NCI-H2081 treated with DMSO at 0.1 percent for 48 hours (cell line): ENCODE measurements at places on chromosomes 2 and 18.

GRCh38 chr2:170886386-170886785, 42.7 kb upstream of the GORASP2 start:
- no peak for DNase-seq

DNA sequence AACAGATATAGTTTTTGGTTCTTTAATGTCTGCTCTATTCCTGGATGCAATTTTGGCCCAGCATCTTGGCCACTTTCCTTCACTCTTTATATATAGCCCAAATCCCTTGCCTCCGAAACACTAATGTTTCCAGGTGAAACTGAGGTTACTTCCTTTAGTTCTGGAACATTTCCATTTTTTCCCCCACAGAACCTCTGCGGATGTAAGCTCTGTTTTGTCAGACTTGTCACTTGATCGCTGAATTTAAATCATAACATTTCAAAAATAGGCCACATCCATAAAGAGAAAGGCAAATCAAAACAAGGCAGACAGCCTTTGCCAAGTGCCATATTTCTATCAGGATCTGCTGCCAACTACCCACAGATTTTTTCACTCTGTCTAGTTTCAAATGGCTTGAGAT, 115.1 kb downstream of the ANKRD44 start:
- no peak for DNase-seq

DNA sequence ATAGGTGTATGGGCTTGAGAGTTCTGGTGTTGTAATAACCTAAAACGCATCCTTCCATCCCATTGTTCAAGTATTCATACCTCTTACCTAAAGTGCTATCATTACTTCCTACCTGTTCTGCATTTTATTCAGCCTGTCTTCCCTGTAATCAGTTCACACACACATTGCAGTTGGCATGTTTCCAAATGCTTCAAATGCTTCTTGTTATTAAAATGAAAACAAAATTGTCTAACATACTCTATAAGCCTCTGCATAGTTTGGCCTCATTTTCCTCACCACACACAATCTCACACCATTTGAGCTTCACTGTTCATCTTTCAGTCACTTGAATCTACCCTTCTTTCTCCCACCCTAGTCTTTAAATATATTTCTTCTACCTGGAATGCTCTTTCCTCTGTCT, 1178.2 kb upstream of the NRXN1 start:
- no peak for DNase-seq

DNA sequence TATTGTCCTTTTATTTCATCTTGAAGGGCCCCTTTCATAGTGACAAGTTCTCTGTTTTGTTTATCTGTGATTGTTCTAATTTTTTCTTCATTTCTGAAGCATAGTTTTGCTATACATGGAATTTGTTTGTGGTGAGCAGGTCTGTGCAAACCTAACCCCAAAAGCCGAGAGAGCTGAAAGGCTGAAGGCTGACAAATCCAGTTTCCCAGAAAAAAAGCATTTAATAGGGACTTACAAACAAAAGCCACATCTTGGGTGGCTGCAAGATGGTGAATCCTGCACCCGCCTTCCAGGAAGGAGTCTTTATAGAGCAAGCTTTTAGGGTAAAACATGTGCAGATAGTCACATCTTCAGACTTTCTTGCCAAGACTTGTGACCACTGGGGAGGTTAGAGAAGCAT, 473.4 kb upstream of the TRIB2 start:
- no peak for DNase-seq

- DNase-seq = no peak
Measured at GRCh38 chr18:36537289-36537688, 239.8 kb downstream of the FHOD3 start.

DNA sequence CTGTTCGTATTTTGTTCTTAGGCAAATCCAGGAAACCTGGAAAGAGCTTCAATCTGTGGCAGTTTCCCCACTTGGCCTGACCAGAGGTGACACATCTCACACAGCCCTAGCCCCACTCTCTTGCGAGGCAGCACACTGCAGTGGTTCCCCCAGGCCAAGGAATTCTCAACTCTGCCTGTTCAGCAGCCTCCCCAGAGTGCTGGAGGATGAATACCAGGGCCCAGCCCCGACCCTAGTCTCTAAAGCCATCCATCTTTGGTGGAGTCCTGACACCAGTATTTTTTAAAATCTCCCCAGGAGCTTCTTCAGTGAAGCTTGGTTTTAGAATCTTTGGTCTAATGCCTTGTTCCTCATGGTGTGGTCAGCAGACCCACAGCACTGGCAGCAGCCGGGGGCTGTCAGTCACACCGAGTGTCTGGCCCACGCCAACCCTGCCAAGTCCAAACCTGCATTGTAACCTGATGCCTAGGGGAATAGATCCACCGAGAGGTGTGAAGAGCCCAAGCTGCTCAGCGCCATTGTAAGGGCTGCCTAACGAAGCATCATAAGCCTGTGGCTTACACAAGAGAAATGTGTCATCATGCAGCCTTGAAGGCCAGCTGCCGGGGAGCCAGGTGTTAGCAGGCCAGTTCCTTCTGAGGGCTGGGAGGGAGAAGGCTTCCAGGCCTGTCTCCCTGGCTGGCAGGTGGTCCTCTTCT, 428.7 kb upstream of the ID2 start:
- no peak for DNase-seq

GRCh38 chr2:28009732-28010131, 119.2 kb downstream of the BABAM2 start:
- DNase-seq = peak; percentile 2

DNA sequence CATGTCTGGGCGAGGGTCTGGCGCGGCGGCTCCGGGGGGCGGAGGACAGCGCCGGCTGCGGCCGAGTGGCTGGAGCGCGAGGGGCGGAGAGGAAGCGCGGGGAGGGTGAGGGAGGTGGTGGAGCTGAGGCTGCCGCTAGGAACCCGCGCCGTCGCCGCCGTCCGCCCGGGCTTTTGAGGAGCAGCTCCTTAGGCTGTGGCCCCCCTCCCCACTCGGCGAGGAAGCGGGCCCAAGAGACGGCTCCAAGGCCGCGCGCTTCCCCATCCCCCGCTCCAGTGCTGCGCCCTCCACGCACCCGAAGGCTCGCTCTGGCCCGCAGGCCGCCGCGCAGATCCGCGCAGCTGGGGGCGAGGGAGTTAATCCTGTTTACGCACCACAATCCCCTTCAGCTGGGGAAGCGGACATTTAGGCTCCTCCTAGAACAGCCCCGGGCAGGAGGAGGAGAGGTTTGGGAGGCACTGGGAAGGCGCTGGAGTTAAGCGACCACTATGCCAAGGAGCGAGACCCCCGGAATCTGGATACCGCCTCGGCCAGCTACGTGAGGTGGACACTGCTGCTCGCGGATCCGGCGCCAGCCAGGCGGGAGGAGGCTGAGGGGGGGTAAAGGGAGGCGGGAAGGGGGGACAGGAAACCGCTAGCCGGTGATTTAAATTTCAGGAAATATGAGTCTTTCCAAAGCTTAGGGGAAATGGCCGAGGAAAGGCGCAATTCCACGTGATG, at the start of gene CNRIP1:
Gene CNRIP1 (minus strand): TSS at position 552 of the 720 bp plus-strand sequence. CDS start 549 bp downstream, at position 3.
- no peak for DNase-seq

GRCh38 chr2:28327956-28328922, 64.4 kb upstream of the FOSL2 start:
- no peak for DNase-seq

- DNase-seq = no peak
Measured at GRCh38 chr2:98438190-98439133, 6.2 kb upstream of the INPP4A start.

DNA sequence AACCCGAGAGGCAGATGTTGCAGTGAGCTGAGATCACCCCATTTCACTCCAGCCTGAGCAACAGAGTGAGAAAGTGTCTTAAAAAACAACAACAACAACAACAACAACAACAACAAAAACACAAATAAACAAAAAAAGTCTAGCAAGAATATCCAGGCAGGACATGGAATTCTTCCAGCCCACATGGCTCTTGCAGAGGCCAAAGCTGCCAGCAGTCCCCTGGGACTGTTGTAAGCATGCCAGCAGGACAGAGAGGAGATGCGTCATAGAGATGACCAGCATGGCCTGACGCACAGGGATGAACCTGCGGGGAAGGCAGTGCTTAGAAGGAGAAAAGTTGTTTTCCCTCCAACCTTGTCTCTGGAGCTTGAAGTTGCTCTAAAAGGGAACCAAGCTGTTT, 182.3 kb upstream of the PGAP1 start:
- DNase-seq = no peak

DNA sequence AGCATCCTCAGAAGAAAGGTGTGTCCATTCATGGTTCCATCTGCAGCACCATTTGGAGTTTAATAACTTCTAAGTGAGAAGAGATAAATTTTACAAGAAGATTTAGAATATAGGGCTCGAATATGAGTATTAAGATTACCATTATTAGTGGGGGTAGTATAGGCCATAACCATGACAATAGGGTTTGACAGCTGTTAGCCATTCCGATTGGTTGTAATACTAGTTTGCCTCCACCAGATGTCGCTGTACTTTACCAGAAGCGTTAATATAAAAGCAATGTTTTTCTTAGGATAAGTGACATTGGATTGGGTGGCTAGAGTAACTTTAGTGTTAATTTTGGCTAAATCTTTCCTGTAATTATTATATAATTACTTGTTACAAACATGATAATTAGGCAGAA, 107.5 kb upstream of the SRD5A2 start:
- no peak for DNase-seq

GRCh38 chr2:67260343-67261277, 136.5 kb upstream of the ETAA1 start:
- no peak for DNase-seq

DNA sequence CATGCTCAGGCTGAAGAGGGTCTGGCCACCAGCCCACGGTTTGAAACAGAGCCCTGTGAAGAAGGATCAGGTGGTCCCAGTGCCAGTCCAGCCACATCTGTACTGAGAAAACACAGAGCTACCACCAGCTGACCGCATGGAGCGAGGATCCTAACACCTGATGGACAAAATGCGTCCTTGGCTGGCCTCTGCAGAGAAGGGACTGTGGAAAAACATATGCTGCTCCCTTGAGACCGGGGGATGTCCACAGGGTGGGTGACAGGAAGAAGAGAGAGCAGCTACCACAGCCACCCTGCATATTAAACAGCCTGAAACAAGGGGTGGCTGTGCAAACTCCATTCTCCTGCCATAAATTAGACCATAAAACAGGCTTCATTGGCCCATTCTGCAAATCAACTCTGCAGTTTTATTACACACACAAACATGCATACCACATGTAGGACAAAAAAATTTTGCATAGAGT, 137.2 kb downstream of the BCL2 start:
- DNase-seq = no peak

DNA sequence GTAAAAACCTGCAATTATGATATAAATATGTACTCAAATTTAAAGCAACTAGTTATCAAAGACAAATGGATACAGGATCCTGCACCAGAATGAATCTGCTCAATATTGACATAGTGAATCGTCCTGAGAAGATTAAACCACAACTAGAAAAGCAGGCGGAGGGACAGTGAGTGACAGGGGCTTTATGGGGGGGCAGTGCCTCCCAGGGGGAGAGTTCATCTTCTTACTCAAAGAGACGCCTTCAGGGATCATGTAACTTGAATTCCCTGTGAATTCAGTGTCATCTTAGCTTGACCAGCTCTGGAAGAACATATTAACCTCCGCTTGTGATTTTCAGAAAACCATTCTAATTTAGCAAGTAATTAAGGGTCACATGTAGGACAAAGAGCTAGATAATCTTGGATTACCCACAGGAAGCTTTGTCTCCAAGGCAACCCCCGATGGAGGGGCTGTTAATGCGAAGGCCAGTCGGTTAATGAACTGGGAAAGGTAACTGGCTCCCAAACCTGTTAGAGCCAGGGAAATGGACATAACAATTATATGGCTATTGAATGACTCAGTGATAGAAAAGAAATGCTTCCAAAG, 17.4 kb upstream of the LMAN1 start:
- DNase-seq = no peak

DNA sequence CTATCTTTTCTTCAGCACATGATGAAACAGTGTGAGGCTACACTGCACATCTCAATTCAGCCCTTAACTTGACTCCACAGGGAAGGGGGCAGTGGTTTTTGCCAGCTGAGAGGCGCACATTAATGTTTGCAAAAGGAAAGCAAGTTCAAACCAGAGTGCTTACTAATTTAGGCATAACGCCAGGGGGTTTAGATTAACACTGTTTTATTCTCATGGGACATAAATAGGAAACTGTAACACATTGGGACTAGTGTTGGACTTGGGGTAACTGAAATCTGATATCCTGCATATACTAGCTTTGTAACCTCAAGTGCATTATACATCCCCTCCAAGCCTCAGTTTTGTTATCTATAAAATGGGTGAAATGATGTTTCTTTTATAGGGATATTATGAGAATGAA, 821.2 kb upstream of the ID2 start:
- no peak for DNase-seq

- no peak for DNase-seq
Measured at GRCh38 chr18:76578571-76579300, 83.7 kb upstream of the ZNF516 start.

GRCh38 chr2:6914828-6915227, 2.4 kb upstream of the RNF144A start:
- DNase-seq = no peak

GRCh38 chr2:70011335-70011734, 49.9 kb upstream of the ASPRV1 start:
- no peak for DNase-seq
